ENCODE measurements at places on chromosomes 5 and 9.

DNA sequence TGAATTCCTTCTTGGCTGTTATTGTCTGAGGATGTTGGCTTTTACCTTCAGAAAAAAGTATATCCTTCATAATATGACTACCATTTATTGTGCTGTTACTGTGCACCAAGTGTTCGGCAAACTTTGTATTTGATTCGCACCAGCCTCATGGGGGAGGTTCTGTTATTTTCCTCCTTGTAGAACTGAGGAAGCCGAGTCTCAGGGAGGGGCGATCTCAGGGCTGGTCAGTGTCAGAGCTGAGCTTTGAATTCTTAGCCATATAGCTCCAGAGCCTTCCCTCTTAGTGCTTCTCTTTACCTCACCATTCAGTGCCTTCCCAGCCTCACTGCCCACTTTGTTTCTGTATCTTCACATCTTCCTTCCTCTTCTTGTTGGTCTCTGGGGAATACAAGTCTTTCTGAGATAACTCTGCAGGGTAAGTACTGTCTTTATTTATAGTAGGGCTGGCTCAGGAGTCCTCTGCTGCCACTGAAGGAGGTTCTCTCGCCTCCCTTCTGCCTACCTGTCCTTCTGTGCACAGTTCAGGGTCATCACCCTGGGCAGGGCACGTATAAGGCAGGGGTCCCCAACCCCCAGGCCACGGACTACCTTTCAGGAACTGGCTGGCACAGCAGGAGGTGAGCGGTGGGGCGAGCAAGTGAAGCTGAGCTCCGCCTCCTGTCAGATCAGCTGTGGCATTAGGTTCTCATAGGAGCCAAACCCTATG lies 48.4 kb downstream of the GALNT10 start:
- no peak for DNase-seq

DNA sequence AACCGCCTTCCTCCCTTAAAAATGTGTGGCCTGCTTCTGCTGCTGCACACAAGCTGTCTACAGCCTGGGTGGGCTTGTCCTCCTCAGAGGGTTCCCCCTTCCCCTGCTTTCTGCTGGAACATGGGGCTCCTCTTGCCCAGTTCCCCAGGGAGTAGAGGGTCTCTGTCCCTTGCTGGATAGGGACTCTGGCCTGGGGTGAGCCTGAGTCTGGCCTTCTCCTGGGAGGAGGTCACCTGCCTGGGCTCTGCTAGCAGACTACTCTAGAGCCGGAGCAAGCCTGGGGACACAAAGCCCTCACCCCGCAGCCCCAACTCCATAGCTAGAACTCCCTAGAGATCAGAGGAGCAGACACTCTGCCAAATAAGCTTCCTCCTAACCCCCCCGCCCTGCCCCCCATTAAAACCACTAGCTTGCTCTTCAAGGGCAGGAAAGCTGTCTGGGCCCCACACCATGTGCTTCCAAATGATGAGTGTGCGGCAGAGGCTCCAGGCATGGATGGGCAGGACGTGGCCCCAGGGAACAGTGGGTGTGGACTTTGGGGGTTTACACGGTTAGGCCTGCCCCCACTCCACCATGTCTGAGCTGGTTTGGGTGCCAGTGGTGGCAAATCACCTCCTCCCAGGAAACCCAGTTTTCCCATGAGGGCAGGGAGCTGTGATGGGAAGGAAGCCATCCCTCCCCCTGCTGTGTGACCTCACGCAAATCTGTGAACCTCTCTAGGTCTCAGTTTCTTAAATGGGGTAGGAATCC lies 10.0 kb downstream of the TCF7 start:
- DNase-seq: no peak

- DNase-seq: no peak
Observed at GRCh38 chr5:132256086-132256782, 1.3 kb upstream of the PDLIM4 start.

DNA sequence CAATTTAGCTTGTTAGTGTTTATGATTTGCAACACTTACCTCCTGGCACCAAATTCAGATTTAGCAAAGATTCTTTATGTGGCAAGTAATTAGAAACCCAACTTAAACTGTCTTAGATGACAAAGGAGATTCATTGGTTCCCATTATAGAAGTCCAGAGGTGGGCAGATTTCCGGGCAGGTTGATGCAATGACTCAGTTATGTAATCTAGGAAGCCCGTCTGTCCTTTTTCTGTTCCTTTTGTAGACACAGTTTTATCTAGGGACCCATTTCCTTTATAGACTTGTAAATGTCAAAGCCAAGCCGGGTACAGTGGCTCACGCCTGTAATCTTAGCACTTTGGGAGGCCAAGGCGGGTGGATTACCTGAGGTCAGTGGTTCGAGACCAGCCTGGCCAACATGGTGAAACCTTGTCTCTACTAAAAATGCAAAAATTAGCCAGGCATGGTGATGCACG lies 20.3 kb upstream of the ANKRD33B start:
- no peak for DNase-seq

GRCh38 chr5:14267991-14268708 lies 125.0 kb downstream of the TRIO start:
- DNase-seq: no peak

- no peak for DNase-seq
Observed at GRCh38 chr5:56175488-56175887, 57.6 kb downstream of the ANKRD55 start.

DNA sequence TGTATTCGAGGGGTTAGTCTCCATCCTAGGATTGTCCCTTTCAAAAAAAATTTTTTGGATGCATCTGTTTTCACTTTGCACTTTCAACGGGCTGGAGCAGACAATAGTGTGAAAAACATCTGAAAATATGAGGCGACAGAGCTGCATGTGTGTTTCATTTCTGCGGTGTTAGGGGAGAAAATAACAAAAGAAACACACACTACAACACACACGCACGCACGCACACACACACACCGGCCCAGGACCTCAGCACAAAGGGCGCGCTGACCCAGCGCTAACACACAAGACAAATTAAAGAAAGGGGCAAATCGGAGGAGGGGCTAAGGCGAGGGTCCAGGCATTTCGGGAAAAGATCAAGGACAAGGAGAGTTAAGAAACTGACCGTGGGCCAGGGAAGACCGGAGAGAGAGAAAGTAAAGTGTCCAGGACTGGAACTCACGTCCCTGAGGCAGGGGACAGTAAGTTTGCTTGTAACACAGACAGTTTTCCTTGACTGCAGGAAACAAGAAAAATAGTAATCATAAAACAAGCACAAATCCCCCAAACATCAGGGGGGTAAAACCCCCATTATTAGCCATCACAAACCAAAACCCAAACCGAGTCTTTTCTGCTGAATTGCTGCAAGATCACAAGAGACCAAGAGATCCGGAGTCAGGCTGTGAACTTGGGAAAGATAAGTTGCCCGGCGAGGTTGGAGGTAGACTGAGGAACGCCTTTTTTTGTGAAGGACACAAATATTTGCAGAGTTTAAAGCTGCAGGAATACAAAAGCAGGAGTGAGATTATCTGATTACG lies 302.1 kb downstream of the PARP8 start:
- no peak for DNase-seq

DNA sequence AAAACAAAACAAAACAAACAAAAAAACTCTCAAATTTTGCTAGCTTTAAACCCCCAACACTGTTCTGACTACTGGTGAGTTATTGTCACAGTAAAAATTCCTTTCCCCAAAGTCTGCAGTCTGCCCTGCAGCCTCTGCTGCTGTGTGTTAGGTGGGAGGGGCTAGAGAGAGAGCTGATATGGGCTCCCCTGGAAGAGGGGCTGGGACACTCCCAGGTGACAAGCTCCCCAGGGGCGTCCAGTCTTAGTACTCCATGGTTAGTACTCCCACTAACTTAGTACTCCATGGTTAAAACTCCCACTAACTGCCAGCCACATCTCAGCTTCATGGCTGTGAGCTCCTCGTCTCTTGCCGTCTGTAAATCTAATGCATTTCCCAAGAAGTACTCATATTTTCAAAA lies 191.9 kb downstream of the FANCC start:
- DNase-seq: no peak

DNA sequence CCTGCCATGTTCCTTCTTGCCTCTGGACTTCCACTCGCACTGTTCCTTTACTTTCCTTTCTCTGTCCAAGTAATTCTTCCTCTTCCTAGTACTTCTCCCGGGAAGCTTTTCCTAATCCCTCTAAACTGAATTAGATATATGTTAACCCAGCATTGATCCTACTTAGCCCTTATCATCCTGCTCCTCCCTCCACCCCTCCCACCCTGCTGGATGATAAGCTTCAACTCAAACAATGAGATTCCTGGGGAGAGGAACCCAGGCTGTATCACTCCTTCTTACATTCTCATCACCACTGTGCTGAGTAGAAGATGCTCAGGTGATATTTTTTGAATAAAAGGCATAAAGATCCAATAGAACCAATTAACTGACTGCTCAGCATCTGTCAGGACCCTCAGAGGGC lies 45.7 kb downstream of the CDK5RAP2 start:
- no peak for DNase-seq

GRCh38 chr9:130996205-130996604 lies 12.8 kb upstream of the LAMC3 start:
- DNase-seq: no peak

GRCh38 chr5:172491481-172491880 lies 37.2 kb upstream of the SH3PXD2B start:
- no peak for DNase-seq

DNA sequence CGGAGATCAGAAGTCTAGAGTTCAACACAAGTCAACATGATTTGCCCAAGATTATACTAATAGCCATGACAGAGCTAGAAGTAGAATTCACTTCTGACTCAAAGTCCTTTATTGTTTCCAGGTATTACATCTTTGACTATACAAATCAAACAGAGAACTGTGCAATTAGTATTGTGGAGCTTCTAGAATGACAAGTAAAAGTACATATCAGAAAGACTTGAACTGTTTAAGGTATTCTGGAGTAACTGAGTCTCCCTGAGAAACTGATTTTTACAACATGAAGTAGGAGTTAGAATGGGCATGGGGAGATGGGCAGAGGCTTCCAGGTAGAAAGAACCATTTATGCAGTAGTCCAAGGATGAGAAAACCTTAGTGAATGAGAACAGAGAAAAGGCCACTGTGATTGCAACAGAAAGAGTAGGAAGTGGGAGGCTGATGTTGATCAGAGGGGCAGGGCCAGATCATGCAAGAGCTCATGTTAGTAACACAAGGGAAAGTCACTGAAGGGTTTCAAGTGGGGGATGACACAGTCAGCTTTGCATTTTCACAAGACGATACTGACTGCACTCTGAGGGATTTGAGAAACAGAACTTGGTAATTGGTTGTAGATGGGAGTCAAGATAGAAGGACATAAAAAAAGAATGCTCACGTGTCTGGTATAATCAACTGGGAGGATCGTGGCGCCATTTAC lies 280.7 kb downstream of the RFX3 start:
- no peak for DNase-seq

- no peak for DNase-seq
Observed at GRCh38 chr9:110835404-110835803, 166.8 kb downstream of the MUSK start.

DNA sequence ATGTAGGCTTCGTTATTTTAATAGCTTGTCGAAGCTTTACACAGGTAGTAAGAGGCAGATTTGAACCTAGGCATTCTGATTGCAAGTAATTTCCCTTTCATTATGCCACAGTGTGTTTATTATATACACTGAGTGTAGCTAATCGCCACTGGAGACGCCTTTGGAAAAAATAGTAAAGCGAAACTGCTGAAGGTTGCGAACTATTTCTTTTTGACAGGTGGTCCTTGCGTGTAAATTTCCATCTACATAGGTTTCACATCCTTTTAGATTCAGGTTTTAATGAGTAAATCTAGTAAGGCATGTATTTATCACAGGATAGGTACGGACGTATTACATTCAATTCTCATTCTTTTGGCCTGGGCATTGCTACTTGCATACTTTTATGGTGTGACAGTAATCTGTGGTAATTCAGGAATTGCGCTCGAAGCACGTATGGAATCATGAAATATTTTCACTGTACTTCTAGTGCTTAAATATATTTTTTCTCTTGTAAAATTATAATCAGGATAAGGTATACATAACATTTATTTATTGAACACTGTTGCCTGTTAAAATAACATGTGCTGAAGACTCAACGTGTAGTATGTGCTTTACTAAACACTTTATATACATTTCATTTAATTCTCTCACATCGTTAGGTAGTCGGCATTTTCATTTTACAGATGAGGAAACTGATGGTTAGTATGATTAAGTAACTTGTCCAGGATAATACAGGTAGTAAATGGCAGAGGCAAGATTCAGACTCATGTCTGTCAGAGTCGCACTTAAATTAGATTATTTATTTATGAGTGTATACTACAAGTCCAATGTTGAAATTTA lies 1.8 kb downstream of the MARCHF6 start:
- DNase-seq: peak; percentile 20

GRCh38 chr5:84378961-84379360 lies 5.7 kb downstream of the EDIL3 start:
- DNase-seq: no peak

DNA sequence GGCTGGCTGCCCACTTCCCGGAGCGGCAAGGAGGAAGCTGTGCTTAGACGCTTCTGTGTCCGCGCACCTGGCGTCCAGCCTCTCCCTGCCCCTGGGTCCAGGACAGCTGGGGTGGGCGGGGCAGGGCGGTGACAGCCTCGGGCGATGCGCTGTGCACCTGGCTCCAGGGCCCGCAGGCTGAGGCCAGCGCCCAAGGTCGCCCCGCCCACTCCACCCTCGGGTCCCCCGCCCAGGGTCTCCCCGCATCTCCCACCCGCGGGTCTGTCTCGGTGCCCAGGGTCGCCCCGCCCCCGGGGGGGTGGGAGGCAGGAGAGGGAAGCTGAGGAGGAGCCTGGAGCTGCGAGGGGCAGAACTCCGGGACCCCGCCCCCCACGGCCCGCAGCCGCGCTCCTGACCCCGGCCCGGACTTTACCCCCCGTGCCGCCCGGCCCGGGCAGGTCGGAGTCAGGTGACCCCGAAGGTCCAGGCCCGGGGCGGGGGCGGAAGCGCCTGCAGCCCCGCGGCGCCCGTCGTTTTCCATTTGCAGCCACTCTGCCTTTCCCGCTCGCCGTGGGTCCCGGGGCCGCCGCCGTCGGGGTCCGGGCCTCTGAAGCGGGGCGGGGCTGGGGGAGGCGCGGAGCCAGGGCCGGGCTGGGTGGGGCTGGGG lies at the start of gene ENTPD8:
Gene ENTPD8 (minus strand): TSS at position 69 of the 646 bp plus-strand sequence. CDS start 3,072 bp downstream, outside the sequence.
- DNase-seq: peak; percentile 76

DNA sequence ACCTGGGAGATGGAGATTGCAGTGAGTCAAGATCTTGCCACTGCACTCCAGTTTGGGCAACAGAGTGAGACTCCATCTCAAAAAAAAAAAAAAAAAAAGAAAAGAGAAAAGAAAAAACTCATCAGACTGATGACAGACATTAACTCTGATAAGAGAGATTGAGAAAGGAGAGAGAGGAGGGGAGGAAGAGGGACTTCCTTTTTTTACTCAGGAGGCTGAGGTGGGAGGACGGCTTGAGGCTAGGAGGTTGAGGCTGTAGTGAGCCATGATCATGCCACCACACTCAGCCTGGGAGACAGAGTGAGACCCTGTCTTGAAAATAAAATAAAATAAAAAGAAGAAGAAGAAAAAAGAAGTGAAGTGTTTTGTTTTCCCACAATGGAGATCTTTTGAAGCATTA lies 9.7 kb upstream of the MSMP start:
- no peak for DNase-seq

GRCh38 chr5:173395933-173396308 lies 67.7 kb upstream of the STC2 start:
- no peak for DNase-seq

DNA sequence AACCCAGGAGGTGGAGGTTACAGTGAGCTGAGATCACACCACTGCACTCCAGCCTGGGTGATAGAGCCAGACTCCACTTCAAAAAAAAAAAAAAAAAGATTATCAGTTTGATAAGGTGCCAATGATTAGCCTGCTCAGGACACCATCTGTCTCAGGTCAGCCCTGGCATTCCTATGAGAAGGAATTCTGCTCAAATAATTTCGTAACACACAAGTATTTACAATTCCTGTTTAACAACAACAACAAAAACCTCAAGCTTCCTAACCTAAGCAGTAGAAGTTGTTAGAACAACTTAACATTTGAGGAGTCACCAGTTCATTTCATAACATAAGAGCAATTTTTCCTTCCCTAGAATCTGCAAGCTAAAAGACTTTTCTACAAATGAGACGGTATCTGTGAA lies 85.0 kb downstream of the LHFPL2 start:
- no peak for DNase-seq

Measured in NCI-H1105 (cell line).